HFFc6 (cell line): ENCODE measurements at places on chromosomes 7 and 10. TPM values are rescaled to one million over a fixed set of nuclear protein-coding genes. Genes with fewer than 3 reads are reported as not detected.

DNA sequence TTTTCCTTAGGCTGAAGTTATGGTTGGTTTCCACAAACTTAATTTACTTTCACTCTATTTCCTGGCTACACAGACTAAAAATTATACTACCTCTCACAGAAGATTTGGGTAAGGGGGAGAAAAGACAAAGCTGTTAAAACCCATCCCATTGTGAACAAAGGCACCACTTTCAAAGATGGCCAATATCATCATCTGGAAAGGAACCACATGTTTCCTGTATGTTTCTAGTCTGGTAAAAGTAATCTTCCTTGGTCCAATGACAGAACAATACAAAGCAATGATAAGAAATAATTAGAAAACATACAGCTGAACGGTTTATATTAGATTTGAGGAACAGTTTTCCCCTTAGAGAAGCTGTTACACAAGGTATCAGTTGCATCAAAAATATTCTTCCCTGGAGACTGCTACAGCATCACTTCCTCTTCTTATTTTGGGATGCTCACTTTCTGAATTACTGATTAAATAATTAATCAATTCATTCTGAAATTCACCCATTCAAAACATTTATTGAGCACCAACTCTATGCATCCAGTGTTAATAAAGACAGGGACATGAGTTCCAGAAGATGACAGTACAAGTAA lies 8.5 kb upstream of the SFR1 start:
- DNase-seq = no peak
- H3K27me3 ChIP-seq = peaks cover 3% of the 10 kb centered on the region; the same call in 1 of the 2 replicates

DNA sequence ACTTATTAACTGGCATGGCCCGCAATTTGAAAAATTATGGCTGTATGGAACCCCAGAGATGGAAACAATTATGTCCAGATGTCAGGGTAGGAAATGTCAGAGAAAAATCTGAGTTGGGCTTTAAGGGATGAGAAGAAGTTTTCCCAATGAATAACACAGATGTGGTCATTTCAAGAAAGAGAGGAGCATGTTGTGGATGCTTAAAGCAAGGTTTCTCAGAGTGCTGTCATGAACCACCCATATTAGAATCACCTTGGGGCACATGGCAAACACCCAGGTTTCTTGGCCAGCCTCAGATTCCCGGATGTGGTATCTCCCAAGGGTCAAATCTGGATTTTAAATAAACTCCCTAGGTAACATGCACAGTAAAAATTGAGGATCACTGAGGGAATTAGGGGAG lies 43.6 kb downstream of the LAMB4 start:
- peaks cover 63% of the 10 kb centered on the region for H3K4me1 ChIP-seq
- H3K4me3 ChIP-seq = no peak overlapping the region
- H3K27me3 ChIP-seq = no peaks in the 10 kb centered on the region
- DNase-seq = no peak
- peaks cover 3% of the 10 kb centered on the region for H3K36me3 ChIP-seq

DNA sequence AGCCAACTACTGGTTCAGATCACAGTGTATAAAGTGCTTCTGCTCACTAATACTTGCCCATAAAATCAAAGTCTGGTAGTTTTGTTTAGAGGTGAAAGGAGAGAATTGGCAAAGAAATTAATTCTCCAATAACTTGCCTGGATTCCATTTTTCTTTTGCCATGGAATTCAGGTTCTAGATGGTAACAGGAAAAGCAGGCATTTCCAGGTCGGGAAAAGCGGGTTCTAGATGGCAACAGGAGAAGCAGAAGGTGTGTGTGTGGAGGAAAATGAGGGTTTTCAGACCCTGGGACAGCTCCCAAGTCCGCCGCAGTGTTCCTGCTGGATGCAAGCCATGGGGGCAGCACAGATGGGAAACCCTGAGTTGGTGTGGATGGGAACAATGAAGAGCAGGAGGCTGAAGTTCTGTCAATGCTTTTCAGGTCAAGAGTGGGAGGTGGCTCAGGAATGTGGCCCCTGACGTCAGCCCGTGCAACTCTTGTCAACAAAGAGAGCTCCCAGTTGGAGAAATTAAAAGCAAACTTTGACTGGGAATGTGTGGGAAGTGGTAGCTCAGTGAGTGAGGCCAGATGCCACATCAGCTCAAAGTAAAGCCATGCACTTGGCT lies 696.7 kb downstream of the LRMDA start:
- H3K27me3 ChIP-seq = peaks cover 3% of the 10 kb centered on the region
- no peak overlapping the region for H3K27ac ChIP-seq
- H3K4me3 ChIP-seq = no peak overlapping the region
- H3K4me1 ChIP-seq = peaks cover 6% of the 10 kb centered on the region; the same call in 1 of the 2 replicates

Gene UNC5B
- 5.4 and 10.3 TPM in 2 replicates for total RNA-seq
